ENCODE measurements at places on chromosomes 3 and 15.

DNA sequence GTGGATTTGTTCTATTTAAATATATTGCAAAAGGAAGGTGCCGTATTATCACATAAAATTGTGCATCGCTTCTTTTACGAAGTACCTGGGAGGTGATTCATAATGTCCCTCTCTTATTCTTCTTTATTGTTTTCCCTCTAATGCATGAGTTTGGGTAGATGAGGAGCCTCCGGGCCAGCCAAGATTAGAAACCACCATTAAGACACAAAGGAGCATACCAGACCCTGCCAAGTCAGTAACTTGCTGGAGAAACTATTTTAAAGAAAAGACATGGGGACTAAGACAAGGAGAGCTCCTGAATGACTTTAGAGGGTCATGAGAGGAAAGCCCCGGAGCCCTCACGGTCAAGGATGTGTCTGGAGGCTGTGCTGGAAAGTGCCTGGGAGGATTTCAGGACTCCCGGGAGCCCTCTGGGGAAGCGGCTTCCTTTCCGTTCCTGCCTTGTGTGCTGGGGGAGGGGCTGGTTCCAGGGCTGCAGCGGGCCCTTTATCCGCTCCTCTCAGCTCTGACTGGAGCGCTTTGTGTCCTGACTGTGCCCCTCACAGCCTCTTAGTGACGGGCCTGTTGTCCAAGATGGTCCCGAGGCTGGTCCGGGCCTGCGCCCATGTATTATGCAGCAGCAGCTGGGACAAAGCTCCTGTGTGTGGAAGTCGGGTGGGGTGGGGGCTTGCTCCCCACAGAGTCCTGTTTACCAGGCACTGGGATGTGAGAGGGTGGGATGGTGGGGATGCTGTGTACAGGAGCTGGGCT, 35.7 kb downstream of the CORO2B start:
- DNase-seq: no peak

DNA sequence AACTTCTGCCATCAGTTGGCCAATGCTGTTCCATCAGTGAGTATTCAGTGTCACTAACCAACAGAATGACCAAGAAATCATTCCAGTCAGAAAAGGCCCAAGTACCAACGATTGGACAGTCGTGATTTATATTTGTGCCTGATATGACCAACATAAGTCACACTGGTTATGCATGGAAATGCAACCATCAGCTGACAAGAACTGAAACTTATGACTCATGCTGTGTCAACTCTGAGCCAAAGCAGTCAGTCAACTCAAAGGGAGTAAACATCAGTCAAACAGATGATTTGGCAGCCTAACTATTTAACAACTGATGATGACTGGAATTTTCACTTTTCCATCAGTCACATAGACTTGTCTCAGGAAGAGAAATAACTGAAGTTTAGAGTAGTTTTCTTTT, 142.4 kb downstream of the ANXA2 start:
- DNase-seq: peak; percentile 34

DNA sequence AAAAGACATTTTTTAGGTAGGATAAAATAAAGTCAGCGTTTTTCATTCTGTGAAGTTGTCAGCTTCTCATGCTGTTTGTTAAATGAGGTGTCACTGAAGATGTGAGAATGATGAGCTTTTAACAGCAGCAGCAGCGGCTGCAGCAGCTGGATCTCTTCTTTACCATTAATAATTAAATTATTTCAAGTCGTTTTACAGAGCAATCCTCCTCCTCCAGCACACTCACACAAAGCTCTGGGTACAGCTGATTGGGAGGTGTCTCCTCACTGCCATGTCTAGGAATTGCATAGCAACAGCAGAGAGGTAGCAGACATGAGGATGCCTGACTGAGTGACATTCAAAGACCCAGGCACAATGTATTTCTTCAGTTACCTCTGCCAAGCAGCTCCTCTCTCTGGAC, 46.7 kb upstream of the PLAAT1 start:
- DNase-seq: no peak

GRCh38 chr3:143118630-143119008, 952 bp upstream of the CHST2 start:
- no peak for DNase-seq

DNA sequence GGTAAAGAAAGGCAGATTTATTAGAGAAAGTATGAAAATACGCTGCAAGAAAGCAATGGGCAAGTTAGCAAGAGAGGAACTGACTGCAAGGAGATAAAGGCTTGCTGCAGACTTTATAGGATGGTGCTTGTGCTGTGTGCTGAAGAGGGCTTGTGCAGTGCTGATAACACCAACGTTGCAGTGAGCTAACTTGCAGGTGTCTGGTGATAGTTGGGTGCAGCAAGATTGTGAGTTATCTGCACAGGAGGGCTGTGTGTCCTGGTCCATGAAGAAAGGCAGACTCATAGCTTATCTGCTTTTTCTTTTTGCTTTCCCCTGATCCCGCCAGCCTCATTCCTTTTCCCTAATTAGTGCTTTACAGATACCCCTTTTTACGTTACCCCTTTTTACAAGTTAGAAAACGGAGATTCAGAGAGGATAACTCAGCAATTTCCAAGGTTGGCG, 58.0 kb upstream of the ZNF148 start:
- no peak for DNase-seq

- DNase-seq: no peak
Observed at GRCh38 chr15:100987143-100987542, 68.0 kb downstream of the LRRK1 start.

GRCh38 chr3:57048052-57048671, 12.3 kb upstream of the SPATA12 start:
- no peak for DNase-seq

DNA sequence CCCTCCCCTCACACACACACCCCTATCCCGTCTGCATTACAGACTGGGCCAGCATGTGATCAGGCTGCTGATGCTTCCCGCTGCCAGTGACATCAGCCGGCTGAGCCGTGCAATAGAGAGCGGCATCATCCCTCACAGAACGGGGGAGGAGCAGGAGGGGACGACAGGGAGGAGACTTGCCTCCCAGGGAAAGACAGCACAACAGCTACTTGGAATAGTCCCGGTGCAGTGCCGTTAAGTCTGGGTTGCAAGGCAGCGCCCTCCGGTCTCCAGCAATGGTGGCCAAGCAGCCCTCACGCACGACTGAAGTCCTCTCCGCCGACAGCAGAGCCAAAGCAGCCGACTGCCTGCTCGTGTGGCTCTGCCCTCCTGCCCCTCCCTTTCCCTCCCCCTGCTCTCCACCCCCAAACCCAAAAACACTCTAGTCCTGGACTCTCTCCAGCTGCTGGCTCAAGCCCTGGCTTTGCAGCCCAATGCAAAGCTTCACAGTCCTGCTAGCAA, 31.5 kb upstream of the RPS17 start:
- no peak for DNase-seq

GRCh38 chr3:191387441-191388077, 57.2 kb upstream of the UTS2B start:
- DNase-seq: no peak

DNA sequence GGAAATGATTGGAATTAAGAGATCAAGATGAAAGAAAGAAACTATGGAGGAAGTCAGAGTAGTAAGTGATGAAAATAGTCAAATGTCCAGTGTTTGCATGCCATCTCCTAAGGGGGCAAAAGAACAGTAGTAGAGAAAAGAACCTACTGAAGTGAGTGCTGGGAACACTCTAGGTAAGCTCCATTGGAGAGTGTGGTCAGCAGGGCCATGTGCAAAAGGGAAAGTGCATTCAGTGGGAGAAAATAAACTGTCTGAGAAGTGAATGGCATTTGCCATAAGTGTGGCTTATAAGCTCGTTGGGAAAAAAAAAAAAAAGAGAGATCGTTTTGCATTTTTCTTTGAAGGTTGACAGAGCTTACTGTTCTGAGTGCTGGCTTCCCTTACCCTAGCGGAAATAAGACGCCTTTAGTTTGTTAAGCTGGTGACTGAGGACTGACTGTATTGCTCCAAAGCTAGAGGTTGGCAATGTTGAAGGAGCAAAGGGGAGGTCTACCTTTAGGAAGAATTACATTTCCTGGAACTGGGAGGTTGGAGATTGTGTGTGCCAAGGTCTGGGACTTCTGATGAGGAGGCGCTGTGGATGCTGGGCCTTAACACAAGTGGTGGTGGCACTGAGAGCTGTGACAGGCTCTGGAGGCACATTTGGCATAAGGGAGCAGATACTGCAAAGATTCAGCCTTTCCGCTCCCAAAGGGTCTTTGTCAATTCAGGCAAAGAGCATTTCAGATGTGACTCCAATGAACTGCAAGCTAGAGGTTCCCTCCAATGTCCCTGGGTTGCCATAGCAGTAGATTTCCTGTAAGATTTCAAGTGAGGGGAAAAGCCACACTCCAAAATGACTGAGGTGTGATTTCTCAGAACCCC, 287.8 kb upstream of the SATB1 start:
- no peak for DNase-seq

DNA sequence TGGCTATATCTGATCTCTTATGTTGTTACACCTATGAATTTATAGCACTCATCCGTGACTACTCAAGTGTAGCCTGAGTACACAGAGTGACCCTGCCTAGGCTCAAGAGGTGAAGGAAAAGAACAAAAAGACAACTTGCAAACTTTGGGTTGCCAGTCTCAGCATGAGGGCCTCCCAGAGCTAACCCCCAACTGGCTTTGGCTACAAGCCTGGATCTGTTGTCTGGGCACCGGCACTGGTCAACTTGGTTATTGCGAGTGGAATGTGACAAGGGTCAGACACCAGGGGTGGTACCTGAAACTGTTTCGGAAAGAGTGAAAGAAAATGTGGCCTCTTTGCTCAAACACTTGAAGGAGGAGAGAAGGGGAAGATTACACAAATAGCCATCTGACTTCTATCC, 49.5 kb upstream of the BCL6 start:
- no peak for DNase-seq

All from GM10248 (cell line).